ENCODE measurements at places on chromosomes 12 and 14.

- DNase-seq: no peak
These were observed 80.6 kb upstream of the DAAM1 start for GRCh38 chr14:59107819-59108218.

GRCh38 chr12:108305991-108306501 lies 33.1 kb downstream of the CMKLR1 start:
- no peak for DNase-seq

GRCh38 chr12:73308079-73308478 lies 1035.9 kb downstream of the TRHDE start:
- DNase-seq: no peak

DNA sequence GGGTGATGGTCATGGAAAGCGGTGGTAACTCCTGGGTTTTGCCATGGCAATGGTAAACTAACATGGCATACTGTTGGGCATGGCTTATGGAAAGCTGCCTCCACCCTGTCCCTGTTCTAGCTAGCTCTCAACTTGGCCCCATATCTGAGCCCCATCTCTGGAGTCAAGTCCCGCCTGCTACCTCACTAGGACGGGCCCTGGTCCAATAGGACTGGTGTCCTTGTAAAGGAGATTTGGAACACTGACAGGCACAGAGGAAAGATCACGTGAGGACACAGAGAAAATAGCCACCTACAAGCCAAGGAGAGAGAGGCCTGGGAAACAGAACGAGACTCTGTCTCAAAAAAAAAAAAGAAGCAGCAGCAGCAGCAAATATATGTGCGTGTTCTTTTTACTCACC lies 59.8 kb downstream of the RNFT2 start:
- no peak for DNase-seq

DNA sequence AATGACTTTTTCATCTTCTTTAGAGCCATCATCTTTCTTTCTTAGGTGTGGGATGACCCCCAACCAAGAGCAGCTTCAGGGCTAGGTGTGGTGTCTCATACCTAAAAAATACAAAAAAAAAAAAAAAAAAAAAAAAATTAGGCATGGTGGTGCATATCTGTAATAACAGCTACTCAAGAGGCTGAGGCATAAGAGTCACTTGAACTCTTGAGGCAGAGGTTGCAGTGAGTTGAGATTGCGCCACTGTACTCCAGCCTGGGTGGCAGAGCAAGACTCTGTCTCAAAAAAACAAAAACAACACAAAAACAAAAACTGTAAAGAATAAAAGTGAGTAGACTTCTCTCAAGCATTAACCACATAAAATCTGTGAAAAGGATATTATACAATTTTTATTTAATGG lies 8.0 kb upstream of the ATF7IP start:
- DNase-seq: no peak

- peak; percentile 69 for DNase-seq
These were observed 240.0 kb upstream of the CPNE8 start for GRCh38 chr12:39145175-39145999.

GRCh38 chr12:63326260-63326659 lies 175.3 kb upstream of the AVPR1A start:
- no peak for DNase-seq

- no peak for DNase-seq
These were observed 13.9 kb downstream of the PAX9 start for GRCh38 chr14:36675581-36675980.

- peak; percentile 73 for DNase-seq
These were observed 42.6 kb upstream of the MED13L start for GRCh38 chr12:116319898-116320621.

DNA sequence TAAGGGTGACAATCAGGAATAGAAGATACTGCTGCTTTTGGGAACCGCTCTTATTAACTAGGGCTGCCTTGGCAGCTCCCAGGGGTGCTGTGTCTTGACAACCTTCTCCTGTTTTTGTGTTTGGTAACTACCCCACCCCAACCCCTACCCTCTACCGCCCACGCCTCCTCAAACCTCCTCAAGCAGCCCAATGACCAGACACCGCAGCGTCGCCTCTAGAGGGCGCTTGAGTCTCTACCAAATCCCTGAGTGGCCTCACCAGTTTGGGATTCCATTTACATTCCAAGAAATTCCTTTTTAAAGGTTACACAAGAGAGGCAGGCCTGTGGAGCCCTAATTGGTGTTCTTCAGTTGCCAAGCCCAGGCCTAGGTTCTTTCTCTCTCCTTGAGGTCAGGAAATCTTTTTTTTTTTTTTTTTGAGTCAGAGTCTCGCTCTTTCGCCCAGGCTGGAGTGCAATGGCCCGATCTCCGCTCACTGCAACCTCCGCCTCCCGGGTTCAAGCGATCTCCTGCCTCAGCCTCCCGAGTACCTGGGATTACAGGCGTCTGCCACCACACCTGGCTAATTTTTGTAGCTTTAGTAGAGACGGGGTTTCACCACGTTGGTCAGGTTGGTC lies 72.4 kb upstream of the USP44 start:
- peak; percentile 30 for DNase-seq

GRCh38 chr14:104789752-104790743 lies 5.5 kb downstream of the AKT1 start:
- DNase-seq: no peak

GRCh38 chr12:53944907-53945847 lies 6.5 kb downstream of the HOXC13 start:
- no peak for DNase-seq

DNA sequence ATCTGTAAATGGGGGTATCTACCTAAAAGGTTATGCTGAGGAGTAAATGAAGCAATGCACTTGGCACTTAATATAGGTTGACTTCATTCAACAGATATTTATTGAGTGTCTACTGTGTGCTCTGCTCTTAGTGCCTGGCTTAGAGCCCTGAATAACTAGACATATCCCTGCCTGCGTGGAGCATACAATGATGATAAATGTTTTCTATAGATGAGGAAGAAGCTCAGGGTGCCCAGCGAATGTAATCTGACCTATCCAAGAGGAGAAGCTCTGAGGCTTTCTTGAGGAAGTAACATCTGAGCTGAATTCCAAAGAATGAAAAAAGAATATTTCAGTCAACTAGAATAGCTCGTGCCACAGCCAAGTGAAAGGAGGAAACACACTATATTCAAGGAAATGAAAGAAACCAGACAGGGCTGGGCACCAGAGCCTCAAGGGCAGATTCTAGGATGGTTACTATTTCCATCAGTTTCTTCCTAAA lies 17.9 kb upstream of the HIGD1C start:
- DNase-seq: no peak

DNA sequence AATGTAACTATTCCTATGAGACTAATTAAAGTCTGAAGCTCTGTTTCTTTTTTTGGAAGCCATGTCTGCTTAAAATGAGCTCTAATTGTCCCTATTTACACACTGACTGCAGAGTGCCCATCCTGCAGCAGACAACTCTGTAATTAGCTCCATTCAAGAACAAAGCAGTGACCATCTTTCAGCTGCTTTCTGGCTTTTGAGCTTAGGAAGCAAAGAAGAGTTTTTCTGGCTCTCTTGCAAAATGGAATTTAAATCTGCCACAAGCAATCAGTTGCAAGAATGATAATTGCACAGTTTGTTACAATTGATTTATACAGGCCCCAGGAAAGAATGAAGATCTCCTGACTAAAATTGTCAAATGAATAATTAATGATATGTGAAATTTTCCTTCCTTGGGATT lies 83.4 kb downstream of the GAS2L3 start:
- DNase-seq: no peak

GRCh38 chr12:6362403-6362802 lies 13.0 kb downstream of the SCNN1A start:
- DNase-seq: no peak

GRCh38 chr12:54337280-54337842 lies 12.4 kb downstream of the COPZ1 start:
- no peak for DNase-seq

- no peak for DNase-seq
These were observed 38.7 kb downstream of the ADGRD1 start for GRCh38 chr12:130992448-130992847.

DNA sequence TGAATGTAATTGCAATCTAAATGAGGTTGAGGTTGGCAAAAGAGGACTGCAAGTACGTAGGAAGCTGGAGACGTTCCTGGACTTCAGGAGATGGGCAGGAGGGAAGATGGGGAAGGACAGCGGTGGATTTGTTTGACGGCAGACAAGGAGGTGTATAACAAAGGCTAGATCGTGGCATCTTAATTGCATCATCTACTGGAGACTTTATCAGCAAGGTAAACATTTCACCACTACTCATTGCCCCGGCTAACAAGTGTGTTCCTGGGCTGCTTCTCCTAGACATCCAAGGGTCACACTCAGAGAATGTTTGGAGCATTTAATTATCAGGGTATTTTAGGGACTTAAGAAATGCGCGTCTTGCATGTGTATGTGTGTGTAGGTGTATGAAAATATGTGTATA lies 128.5 kb downstream of the KCNK10 start:
- DNase-seq: no peak

- no peak for DNase-seq
These were observed 49.7 kb downstream of the C14orf132 start for GRCh38 chr14:96088911-96089310.

GRCh38 chr12:100666588-100666987 lies 93.1 kb downstream of the GAS2L3 start:
- DNase-seq: no peak

- DNase-seq: no peak
These were observed 119.7 kb upstream of the VASH1 start for GRCh38 chr14:76641541-76641940.

GRCh38 chr12:2553388-2554126 lies 241.2 kb upstream of the FKBP4 start:
- DNase-seq: no peak

- peak; percentile 50 for DNase-seq
These were observed 218.9 kb downstream of the ITPR2 start for GRCh38 chr12:26614011-26614616.

GRCh38 chr12:26870491-26871419 lies 37.8 kb upstream of the ITPR2 start:
- no peak for DNase-seq

- no peak for DNase-seq
These were observed 223.2 kb downstream of the PPM1H start for GRCh38 chr12:62711631-62712241.

DNA sequence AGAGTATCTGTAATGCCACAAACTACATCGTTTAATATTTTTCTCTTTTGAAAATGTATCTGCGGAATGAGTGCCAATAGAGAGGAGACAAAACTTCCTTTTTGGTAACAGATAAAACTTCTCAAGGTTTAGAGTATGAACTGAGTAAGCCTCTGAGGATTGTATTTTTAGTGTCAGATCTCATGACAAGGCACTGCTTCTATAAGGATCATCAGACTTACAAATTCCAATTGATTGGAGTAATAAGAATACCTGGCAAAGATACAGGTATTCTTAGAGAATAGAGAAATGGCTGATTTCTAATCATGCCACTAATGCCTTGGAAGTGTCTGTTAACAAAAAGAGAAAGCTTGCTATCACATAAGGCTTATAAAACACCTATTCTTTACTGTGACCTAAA lies 45.3 kb downstream of the SLC35F4 start:
- no peak for DNase-seq

- no peak for DNase-seq
These were observed 320.8 kb upstream of the FAR2 start for GRCh38 chr12:28828318-28828717.

GRCh38 chr12:9337656-9338055 lies 129.5 kb upstream of the PZP start:
- peak; percentile 15 for DNase-seq

DNA sequence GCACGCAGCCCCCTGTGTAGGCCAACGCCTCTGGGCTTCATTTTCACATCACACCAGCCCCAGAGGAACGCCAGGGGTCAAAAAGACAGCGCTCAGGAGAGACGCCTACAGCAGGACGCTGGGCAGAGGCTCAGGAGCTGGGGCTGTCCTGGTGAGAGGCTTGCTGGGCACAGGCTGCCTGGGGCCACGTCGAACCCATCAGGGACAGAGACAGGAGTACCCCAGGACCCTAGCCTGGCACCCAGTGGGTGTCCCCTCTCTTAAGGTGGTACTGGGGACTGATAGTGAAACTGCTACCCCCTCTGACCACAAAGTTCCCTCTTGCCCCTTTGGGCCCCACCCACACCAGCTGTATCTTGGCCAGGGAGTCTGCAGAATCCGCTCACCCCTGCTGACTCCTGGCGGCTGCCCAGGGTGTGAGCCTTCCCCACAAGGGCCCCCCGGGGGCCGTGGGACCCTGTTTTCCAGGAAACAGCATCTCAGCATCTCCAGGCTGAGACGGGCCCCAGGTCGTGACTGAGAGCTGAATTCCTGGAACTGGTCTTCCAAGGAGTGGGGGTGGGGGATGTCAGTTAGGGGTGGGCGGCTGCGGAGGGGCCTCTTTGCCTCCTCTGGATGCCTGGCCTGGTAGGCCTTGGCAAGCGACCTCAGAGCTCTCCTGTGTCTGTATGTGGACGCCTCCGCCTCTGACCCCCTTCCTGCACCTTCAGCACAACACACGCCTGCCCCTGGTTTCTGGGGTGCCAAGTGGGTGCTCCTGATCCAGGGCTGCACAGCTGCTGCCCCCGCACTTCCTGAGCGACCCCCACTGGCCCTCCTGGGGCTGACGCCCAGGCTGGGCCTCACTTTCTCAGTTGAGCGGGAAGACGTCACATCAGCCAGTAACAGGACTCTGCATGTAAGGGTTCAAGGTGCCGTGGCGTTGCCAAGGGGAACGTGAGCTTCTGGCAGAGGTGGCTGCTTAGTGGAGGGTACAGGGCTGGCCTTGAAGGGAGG lies 321.9 kb upstream of the RTL1 start:
- no peak for DNase-seq

DNA sequence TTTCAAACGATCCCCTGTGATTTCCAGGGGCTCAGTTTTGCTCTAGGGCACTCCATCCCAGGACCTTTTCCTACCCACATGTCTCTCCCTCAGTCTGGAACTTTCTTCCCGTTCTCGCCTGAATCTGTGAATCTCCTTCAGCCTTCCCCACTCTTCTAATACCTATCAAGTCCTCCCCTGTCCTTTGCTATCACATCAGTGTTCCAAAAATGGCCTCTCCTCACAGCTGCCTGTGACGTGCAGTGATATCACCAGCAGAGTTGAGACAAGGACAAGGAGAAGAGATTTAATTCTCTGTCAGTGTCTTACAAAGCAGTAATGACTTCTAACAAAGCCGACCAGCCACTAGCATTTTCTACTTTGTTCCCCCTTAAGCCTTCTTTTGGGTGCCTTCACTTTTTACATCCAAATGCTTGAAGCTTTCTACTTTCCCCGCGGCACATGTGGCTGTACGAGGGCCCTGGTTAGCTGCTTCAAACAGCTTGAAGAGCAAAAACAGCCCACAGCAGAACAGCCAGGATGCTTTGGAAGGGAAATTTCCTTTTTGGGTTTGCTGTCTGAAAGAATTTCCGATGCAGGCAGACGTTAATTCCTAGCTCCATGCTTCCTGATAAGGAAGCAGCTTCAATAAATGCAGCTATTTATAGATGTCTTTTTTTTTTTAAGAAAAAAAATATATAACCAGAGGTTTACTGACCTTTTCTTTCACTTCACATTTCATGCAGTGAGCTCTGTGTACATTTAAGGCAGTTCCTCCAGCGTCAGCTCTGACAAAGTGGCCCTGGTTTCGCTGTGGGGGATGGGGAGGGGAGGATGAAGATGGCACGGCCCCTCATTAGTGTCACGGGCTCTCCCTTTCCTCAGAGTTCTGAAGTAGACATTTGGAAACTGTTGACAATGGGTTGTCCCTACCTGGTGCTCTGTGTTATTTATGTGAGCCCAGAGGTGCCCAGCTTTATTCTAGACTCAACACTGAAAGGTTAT lies 109.3 kb downstream of the ETV6 start:
- no peak for DNase-seq

- DNase-seq: no peak
These were observed 18.0 kb downstream of the NIN start for GRCh38 chr14:50812856-50813543.

All from activated CD4-positive, alpha-beta T cell treated with anti-CD3 and anti-CD28 coated beads, Interleukin-10, Interleukin-2, amounts not matched to agents 100 ng/mL and 50 ng/mL, durations not matched to agents 16 hours and 8 hours (primary cell).